Posterior vena cava (tissue), 2 donors: ENCODE measurements at places on chromosomes 12 and 14. TPM values are rescaled to one million over a fixed set of nuclear protein-coding genes. Genes with fewer than 3 reads are reported as not detected.

GRCh38 chr14:53055003-53055402 lies 98.1 kb downstream of the DDHD1 start:
- DNase-seq: no peak

Gene KRT82
- total RNA-seq: not detected

Gene KRT71
- not detected for total RNA-seq

GRCh38 chr12:99024870-99025269 lies 379.8 kb downstream of the APAF1 start:
- DNase-seq: no peak

Gene PTGDR
- 2.9 TPM for total RNA-seq

- no peak for DNase-seq
These were observed 84.1 kb downstream of the ITPR2 start for GRCh38 chr12:26748741-26749431.
